NCI-H1436 (cell line): ENCODE measurements at places on chromosomes 13 and 19.

- no peak for DNase-seq
Observed at GRCh38 chr19:10662384-10663251, 8.5 kb downstream of the ILF3 start.

DNA sequence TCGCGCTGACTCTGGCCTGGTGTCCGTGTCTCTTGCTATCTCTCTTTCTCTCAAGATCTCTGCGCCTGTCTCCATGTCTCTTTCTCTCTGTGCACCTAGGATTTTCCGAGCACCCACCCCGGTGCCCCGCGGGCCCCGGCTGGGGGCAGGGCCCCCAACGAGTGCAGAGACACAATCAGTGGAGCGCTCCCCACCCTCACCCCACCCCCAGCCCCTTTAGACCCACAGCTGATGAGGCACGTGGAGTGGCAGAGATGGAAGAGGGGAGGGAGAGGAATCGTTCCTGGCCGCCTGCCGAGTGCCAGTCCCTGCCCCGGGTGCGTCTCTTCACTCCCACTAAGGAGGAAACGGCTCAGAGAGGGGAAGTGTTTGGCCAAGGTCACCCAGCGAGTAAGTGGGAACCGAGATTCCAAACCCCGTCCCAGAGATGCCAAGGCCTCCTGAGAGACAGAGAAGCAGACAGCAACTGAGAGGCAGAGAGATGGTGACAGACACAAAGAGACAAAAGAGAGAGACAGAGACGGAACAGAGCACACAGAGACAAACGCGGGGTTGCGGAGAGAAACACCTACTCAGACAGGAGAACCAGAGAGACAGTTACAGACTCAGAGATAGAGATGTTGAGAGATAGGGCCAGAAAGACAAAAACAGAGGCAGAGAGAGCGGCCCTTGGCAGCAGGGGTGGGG, 626 bp upstream of the BCL3 start:
- no peak for DNase-seq

- DNase-seq: peak; percentile 25
Observed at GRCh38 chr19:50252111-50252886, 48.9 kb downstream of the MYH14 start.

DNA sequence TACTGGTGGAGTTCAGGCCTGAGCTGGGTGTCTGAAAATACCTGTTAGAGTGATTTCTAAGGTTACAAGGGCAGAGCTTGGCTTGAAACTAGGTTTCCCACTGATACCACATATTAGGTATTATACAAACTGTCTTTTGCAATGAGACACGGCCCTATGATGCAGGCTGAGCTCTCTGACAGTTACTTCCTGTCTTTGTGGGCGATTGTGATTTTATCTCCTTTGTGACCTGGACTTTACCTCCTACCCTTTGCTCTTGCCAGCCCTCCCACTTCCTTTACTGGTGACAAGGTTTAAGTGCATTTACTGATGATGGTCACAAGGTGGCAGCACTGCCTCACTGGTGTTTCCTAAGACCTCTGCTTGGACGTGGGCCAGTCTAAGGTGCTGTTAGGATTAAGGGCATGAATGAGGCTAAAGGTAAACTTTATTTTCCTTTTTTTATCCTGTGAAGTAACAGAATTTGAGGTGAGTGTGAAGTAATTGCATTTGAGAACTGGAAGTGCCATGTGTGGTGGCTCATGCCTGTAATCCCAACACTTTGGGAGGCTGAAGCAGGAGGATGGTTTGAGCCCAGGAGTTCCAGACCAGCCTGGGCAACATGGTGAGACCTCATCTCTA, 7.7 kb upstream of the CXCL17 start:
- peak; percentile 87 for DNase-seq

DNA sequence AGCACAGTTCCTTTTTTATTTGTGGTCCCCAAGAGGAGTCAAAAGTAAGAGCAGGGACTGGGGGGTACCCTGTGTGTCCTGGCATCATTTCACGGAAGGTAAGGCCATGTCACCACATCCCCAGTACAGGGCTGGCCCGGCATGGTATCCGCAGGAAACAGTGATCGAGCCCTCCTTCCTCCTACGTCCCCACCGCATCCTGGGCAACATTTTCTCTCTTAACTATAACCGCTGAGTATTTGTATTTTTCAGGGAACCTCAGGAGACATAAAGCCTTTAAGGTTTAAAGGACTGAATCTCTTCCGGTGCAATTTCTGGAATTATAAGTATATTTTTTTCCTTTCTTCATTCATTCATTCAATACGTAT, 13.6 kb upstream of the LATS2 start:
- no peak for DNase-seq

DNA sequence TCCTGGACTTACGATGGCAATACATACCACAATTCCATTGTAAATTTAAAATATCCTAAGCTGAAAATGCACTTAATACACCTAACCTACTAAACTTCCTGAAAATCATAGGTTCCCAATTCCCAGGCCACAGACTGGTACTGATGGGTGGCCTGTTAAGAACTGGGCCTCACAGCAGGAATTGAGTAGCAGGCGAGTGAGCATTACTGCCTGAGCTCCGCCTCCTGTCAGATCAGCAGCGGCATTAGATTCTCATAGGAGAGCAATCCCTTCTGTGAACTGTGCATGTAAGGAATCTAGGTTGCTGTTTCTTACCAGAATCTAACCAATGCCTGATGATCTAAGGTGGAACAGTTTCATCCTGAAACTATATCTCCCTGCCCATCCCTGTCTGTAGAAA, 1670.2 kb upstream of the PCDH20 start:
- no peak for DNase-seq

DNA sequence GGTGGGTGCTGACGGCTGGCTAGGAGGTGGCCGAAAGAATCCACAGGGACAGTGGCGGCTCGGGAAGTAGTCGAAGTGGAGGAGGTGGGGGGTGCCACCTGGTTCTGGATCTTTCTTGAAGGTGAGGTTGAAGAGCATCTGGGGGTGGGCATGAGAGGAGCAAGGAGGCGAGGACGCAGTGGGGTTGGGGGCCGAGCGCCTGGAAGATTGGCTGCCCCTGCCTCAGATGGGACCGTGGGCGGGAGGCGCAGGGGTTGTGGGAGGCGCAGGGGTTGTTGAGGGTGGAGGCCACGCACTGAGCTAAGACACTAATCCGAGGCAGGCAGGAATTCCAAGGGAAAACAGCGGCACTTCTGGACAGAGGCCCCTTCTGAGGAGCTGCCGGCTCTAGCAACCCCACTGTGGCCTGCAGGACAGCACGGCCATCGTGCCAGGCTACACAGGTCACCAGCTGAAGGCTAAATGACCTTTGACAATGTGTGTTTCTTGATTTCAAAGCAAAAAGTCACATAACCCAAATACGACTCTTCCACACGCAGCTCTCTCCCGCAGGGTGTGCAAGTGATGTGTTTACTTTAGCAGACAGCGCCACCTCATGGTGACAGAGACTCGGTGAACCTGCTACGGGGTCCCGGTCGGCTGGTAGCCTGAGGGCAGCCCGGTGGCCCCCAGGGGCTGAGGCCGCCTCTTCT, 44.1 kb upstream of the RANBP3 start:
- DNase-seq: peak; percentile 58

- DNase-seq: no peak
Observed at GRCh38 chr19:16849168-16849567, 20.0 kb downstream of the SIN3B start.
